ENCODE measurements at places on chromosomes 3 and 15.

DNA sequence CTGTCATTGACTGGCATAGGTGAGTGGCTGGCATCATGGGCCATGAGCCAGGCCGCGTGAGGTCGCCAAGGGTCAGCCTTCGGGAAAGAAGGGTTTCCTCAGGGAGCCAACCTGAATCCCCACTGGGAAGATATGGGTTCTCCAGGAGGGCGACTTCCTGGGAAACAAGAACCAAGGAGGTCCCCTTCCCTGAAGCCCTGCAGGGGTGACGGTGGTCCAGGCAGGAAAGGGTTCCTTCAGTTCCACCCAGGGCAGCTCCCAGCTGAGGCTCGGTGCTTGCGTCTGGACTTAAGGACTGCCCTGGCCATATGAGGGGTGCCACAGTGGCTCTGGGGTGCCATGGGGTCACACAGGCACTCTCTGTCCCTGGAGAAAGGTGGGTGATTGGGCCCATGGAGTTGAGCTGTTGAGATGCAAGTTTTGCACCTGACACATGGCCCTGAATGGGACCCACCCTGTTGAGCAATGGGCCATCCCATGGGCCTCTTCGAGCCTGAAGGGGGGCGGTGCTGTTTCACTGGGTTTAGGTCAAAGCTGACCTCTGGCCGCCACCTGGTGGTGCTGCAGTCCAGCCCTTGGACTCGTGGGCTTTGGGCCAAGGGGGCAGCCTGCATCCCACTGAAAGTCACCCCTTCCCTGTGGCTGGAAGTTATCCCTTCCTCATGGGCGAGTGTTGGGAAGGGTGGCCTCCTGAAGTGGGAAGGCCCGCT, 228.1 kb downstream of the SNRPN start:
- no peak for DNase-seq

- DNase-seq = no peak
These were observed 113.8 kb downstream of the ITPR1 start for GRCh38 chr3:4606911-4607310.

GRCh38 chr3:113771993-113772392, 25.2 kb downstream of the ATP6V1A start:
- DNase-seq = no peak

- DNase-seq = no peak
These were observed 44.8 kb upstream of the RAF1 start for GRCh38 chr3:12708584-12709192.

DNA sequence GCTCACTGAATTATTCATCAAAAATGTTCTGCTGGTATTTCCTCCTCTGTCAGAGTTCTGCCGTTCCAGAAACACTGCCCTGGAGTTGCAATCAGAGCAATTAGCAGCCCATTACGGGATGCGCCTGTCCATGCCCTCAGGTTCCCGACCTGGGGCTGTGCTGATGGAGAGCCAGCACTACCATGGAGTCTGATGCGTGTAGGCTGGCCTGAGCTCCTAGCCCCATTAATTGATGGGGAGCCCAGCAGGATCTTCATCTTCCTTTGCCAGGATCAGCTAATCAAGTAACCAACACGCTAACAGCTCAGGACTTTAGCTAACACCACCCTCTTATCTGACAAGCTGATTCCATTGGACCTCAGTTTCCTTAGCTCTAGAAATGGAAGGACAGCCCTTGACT, 164.2 kb downstream of the ABHD5 start:
- no peak for DNase-seq

- no peak for DNase-seq
These were observed 5.9 kb upstream of the ACP3 start for GRCh38 chr3:132311316-132311715.

- DNase-seq = no peak
These were observed 1.0 kb upstream of the CEP70 start for GRCh38 chr3:138594935-138595610.

DNA sequence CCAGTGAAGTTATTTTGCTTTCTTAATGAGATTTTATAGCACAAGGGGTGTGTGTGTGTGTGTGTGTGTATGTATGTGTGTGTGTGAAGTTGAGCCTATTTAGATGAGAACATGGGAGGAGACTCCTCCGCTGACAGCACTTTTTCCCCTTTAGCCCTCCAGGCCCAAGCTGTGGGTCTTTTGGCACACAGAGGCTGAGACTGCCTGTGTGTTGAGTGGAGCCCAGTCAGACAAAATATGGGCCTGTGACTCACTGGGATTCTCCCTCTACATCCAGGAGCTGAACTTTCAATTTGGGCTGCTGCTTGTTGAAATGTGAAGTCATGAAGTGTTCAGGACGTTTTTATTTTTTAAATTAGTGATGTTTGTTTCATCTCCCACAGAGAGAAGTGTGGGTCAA, 108.0 kb downstream of the MFSD1 start:
- DNase-seq = no peak

GRCh38 chr3:61331929-61332552, 80.8 kb upstream of the FHIT start:
- no peak for DNase-seq

- no peak for DNase-seq
These were observed 77.6 kb upstream of the FRMD4B start for GRCh38 chr3:69463531-69463930.

GRCh38 chr15:67303490-67304363, 49.1 kb downstream of the IQCH start:
- DNase-seq = peak; percentile 15

- DNase-seq = no peak
These were observed 1259.0 kb downstream of the ZPLD1 start for GRCh38 chr3:103693831-103694230.

DNA sequence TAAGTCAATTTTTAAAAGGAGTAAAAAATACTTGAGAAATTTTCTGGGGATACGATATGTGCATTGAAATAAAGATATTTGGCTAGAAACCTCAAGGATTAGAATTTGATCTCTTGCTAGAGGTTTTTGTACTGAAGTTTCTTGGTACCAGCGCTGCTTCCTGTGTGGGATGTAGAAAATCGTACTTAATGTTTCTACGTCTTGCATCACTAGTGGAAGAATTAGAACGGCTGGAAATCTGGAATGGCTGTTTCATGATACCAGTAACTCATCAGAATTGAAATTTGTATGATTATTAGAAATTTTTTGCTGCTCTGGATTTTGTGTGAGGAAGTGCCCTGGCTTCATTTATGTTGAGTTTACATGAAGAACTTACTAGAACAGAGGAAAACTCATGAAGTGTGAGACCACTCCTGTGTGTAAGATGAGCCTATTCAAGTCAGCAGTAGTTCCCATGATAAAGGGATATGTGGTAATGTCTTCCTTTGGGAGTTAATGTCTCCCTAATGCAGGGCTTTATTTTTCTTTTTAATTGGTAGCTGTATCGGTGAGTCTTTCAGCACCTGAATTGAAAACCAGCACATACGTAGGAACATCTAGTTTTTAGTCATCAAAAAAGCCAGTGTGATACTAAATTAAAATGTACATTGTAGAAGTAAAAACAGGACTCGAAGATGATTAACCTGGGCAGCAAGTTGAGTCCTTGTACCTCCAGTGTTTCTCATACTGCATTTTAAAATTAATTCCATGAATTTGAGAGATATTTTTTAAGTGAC, 3.2 kb downstream of the KBTBD8 start:
- peak; percentile 23 for DNase-seq

DNA sequence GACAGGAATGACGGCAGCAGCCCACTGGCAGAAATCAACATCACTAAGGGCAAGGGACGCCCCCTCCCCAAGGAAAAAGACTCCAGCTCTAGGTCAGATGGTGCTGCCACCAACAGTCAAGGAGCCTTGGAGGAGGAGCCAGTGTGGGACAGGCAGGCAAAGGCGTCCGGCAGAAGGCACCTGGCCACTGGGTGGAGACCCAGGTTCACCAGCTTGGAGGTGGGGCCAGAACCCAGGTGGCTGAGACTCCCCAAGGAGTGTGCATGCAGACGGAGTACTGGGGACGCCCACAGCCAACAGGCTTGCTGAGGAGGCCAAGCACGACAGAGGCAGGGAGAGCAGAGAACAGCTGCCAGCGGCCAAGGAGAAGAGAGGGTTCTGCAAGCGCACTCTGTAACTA, 35.2 kb downstream of the PTPN23 start:
- DNase-seq = no peak

DNA sequence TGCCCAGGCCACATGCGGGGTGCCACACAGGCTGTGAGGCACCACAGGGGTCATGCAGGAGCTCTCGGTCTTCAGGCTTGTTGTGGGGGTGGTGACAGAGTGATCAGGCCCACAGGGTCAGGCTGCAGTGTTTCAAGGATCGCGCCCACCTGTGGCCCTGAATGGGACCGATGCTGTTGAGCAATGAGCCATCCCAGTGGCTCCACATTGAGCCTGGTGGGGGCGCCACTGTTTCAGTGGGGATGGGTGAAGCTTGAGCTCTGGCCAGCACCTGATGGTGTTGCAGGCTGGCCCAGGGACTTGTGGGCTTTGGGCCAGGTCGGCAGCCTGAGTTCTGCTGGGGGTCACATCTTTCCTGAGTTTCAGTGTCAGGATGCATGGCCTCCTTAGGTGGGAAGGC, 230.1 kb downstream of the UBE3A start:
- DNase-seq = no peak

GRCh38 chr3:126932188-126932931, 50.6 kb upstream of the PLXNA1 start:
- no peak for DNase-seq

DNA sequence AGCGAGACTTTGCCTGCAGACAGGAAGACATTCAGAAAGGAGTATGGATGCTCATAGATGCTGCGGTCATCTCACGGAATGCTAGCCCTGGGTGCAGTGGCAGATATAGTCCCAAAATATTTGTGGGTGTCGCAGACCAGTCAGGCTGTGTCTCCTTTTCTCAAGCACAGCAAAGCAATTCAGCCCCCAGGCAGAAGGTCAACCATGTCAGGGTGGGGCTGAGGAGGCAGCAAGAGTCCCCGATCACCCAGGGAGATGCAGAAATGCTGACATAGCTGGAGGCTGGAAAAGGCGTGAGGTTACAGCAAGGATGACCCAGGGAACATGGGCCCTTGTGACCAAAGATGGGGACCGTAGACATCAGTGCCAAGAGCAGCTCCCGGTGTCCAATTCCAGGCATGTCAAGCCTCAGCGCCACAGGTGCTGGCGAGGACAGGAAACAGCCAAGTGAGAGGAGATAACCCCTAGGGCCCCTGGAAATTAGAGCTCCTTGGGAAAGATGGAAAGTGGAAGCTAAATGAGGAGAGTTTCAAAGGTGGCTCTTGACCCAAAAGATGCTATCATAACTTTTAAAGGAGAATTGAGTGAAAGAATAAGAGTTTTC, 81.2 kb upstream of the ABHD17C start:
- no peak for DNase-seq

DNA sequence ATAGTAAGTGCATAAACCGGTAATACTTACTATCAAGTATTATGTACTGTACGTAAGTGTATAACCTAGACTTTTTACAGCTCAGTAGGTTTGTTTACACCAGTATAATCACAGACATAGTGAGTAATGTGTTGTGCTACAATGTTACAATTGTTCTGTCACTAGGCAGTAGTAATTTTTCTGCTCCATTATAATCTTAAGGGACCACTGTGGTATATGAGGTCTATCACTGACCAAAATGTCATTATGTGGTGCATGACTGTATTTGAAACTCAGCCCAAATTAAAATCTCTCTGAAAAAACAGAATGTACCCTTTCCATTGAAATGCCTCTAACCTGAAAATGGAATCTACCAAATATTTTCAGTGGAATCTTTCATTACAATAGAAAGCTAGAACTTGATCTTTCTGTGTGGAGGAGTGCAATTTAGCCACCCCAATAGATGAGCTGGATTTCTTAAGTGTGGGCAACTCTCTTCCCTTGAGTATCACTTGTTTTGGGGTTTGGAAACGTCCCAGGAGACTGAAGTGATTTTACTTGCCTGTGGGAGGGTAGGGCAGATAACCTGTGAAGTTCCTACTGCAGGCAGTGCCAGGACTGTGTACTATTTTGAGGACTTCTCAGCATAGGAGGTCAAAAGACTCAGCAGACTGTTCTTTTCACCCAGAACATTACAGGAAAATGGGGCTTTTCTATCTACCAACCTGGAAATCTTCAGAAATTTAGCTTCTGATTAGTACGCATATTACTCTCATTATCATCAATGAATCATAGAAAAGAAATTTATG, 50.9 kb downstream of the FAM98B start:
- no peak for DNase-seq

DNA sequence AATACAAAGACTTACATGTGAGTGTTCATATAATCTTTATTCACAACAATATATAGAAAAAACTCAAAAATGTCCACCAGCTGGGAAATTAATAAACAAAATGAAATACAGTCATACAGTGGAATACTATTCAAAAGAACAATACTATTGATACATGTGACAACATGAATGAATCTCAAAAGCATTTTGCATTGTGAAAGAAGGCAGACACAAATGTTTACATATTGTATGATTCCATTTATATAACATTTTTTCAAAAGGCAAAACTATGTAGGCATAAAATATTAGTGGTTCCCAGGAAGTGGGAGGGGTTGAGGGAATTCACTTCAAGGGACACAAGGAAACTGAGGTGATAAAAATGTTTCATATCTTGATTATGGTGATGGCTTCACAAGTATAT, 303.2 kb downstream of the CTNNB1 start:
- DNase-seq = no peak

DNA sequence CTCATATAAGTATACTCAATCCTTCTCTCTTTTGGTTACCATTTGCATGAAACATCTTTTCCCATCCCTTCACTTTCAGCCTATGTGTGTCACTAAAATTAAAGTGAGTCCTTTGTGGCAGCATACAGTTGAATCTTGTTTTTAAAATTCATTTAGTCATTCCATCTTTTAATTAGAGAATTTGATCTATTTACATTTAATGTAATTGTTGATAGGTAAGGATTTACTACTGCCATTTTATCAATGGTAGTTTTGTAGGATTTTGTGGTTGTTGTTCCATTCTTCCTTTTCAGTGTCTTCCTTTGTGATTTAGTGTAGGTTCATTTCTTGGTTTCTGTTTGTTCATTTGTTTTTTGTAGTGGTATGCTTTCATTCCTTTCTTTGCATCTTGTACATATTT, 191.9 kb upstream of the CTNNB1 start:
- DNase-seq = no peak

DNA sequence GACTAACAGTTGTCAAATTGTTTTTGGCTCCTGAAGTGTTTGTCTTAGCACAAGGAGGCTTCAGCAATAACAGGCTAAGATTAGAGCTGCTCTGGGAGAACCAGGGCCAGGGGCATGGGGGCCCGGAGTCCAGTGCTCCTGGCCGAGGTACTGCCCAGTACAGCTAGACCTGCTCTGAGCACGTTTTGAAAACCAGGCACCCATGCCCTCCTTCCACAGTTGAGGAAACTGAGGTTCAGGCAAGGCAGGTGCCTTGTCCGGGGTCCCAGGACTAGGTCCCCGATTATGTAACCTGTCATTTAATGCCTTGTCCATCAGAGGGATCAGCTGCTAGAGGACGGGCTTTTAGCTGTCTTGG, 19.2 kb downstream of the KBTBD13 start:
- no peak for DNase-seq

DNA sequence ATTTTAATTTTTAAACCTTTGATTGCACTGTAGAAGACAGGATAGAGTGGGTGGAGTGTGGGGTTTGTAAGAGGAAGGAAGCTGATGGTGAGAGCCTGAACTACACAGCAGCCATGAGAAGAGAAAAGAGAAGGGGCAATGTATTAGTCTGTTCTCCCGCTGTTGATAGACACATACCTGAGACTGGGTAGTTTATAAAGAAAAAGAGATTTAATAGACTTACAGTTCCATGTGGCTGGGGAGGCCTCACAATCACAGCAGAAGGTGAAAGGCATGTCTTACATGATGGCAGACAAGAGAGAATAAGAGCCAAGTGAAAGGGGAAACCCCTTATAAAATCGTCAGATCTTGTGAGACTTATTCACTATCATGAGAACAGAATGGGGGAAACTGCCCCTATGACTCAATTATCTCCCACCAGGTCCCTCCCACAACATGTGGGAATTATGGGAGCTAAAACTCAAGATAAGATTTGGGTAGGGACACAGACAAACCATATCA, 37.3 kb downstream of the STARD5 start:
- DNase-seq = no peak
